ENCODE measurements at places on chromosomes 11 and 22.

GRCh38 chr11:45657496-45658260, 7.7 kb downstream of the CHST1 start:
- DNase-seq = no peak

GRCh38 chr22:32971276-32971675, 86.9 kb downstream of the SYN3 start:
- no peak for DNase-seq

DNA sequence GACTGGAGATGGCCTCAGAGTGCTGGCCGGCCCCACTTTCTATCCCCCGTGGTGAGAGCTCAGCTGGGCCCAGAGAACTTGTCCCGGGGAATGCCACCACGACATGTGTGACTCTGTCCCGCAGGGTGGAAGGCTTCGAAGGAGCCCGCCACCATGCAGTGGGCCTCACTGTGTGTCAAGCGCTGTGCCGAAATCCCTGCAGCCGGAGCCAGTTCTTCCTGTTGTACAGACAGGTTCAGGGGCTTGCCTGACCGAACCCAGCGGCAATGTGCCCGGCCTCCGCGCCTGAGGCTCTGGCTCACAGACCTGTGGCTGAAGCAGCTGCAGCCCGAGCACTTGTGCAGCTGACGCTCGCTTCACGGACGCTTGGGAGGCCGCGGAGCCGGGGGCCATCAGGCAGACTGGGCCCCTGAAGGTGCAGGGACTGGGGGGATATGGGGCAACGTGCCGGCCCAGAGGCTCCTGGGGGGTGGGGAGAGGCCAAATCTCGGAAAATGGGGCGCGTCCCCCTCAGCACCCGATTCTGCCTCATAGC, 650 bp downstream of the PPM1F start:
- no peak for DNase-seq

GRCh38 chr11:106001304-106002012, 20.6 kb downstream of the MSANTD4 start:
- no peak for DNase-seq

Measured in NCI-H2081 (cell line).